ENCODE measurements at places on chromosomes 2 and 18.

- DNase-seq: no peak
Measured at GRCh38 chr2:137944714-137945113, 19.6 kb upstream of the HNMT start.

GRCh38 chr2:163630836-163631235 is 105.0 kb downstream of the FIGN start:
- no peak for DNase-seq

DNA sequence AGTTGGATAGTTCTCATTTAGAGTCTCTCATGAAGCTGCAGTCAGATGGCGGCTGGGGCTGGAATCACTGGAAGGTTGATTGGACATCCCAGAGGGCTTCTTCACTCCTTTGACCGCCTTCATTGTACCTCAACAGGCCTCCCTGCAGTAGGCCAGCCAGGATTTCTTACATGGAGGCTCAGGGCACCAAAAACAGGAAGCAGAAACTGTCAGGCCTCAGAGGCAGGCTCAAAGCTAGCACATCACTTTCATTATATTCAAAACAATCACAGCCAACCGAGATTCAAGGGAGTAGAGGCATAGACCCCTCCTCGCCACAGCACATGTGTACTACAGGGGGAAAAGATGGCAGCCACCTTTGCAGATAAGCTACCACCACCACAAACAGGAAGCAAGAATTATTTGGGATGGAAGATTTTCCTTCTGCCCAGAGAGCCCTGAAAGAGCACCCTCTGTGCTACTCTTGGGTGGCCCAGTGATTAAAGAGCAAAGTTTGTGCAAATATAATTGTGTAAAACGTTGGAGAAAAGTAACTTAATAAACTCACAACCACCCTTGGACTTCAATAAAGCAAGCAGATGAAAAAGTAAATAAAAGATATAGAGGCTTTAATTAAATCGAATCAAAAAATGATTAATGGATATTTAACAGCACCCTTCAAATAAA is 155.3 kb downstream of the GFPT1 start:
- DNase-seq: no peak

DNA sequence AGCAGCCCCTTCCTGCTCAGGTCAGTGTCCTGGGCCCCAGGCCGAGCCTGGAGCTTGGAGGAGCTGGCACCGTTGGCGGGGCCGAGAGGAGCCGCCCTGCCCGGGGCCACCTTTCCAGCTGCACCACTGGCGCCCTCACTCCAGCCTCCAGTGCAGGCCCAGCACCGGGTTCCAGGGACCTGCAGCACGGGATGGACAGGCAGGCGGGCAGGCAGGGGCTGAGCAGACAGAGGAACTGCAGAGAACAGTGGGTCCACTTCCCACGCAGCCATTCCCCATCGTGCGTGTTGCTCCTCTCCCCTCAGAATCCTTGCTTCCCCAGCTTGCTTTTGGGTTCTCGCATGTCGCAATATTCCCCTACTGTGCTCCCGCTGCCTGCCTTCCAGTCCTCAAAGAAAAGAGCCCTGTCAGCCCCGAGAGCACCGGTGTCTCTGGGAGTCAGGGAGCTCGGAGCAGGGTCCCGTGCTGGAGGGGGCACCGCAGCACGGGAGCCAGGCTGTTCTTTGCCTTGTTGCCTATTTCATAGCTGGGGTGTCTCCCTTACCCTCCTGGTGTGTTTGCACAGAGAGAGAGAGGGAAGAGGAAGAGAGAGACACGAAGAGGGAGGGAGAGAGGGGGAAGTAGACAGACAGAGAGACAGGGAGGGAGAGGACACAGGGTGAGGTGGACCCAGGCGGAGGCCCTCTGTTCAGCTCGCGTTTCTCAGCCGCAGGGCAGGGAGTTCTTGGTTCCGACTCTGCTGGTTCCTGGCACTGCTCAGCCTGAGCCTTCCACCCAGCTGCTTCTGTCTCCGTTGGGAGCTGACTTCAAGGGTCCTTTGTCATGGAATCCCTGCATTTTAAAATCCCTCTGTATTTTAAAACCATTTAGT is 126.0 kb downstream of the MBP start:
- no peak for DNase-seq

GRCh38 chr18:10015941-10016819 is 102.4 kb downstream of the VAPA start:
- DNase-seq: no peak

- no peak for DNase-seq
Measured at GRCh38 chr2:238574490-238575271, 148.0 kb downstream of the ASB1 start.

GRCh38 chr2:151730262-151730975 is 3.9 kb downstream of the NEB start:
- no peak for DNase-seq

GRCh38 chr2:130762031-130762909 is 6.9 kb downstream of the AMER3 start:
- DNase-seq: no peak

- no peak for DNase-seq
Measured at GRCh38 chr2:174729797-174730697, 34.2 kb downstream of the CHRNA1 start.

GRCh38 chr2:104857262-104858005 is 3.5 kb downstream of the POU3F3 start:
- DNase-seq: no peak

DNA sequence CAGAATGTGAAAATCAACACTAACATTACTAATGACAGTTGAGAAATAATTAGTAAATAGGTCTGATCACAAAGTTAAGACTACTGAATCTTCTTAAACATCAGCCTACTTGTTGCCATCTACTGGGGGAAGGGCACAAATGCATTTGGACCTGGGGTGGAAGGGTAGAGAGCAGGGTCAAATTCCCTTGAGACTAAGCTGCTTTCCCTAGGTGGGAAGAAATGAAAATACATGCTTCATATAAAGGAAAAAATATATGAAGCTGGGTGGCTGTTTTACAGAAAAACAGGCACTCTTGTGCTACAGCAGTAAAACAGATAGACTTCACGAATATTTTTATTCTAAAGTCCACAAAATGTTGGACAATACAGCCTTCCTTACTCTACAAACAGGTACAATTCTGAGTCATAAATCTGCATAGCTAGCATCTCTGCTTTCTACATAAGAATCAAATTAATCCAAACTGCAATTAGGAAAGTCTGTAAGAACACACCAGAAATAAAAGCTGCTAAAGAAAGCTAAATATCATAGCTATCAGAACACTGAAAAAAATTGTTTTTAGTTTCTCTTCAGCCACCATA is 10.9 kb downstream of the TRIP12 start:
- no peak for DNase-seq

DNA sequence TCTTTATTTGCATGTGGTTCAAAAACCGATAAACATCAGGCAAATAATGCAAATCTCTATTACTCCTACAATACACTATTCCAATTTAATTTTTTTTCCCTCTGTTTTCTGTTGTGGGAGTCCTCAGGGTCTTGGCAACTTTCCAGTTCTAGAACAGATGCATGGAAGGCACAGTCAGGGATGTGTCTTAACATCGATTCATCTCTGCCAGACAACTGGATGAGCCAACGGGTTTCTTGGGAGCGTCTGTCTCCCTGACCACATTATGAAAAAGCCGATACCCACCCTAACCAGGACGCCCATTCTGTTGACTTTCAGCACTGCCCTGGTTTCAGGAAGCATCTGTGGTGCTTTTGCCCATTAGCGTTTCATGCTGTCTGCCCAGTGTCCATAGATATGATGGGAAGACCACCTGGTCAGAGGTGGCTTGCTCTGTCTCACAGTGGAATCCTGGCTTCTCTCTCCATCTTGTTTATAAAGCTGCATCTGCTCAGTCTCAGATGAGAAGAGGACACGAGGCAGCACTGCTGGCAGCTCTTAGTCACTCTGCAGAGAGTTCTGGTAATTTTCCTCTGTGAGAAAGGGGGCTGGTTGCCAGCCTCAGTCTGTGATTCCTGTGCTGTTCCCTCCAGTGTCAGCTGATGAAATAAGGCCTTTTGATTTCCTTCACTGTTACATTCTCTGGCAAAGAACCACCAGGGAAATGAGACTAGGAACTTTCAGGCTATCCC is 57.9 kb upstream of the KCNE4 start:
- DNase-seq: no peak

DNA sequence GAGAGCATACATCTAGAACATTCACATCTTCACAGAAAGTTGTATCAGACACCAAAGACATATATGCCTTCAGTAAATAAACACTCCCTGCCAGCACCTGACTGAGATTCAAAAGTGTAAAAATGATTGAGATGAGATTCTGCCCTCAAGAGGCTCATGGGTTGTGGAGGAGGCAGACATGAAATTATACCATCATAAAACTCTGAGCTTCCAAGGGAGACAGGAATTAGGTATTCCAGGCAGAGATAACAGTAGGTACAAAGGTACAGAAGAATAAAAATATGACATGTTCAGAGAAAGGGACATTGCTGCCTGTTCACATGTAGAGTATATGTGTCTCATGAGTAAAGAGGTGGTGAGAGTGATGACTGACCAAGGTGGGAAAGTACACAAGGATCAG is 322.3 kb downstream of the OSR1 start:
- no peak for DNase-seq

DNA sequence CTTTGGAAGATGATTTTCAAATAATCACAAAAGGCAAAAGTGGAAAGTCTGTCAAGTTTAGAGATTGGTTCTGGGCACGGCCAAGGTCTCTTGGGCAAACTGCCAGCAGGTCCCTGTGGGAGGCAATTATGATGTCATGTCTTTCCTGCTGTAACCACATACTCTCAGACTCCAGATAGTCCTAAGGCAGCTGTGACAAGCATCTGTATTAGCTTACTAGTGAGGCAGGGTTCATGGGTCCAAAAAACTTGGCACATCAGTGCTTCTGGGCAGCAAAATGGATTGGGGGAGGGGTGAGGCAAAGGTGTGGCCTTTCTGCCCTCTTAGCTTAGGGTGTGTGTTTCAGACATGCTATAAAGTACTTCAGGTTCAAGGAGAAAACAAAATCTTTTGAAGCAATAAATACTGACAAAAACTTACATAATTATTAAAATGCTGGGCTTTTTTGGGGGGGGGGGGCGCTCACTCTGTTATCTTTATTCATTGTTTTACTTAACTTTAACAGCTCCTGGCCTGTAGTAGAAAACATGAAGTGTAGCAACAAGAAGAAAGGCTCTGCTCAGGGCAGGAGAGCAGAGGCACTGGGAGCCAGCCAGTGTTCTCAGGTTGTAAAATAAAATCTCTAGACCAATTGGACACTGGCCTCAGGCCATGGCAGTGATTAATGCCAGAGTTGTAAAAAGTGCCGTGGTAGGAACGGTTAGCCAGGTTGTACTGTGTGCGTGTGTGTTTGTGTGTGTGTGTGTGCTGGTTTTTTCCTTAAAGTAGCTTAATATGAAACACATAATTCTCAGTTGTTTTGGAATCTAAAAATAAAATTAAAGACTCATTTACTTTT is 14.3 kb upstream of the TANC1 start:
- DNase-seq: peak; percentile 39

DNA sequence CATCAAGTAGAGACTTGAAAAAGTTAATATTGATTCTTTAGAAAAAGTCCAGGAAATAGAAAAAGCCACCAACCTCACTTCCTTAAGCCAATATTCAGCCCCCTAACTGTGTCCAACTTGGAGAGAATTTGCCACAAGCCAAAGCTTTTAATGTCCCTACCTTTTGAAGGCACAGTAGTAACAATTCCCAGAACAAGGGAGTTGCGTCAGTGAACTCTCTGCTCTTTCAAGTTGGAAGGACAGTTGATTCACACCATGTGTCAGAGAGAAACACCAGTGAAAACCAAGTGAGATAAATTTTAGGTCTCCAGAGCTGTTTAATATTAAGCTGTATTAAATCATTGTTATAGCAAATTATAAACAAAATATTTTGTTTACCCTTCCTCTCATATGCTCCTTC is 66.1 kb downstream of the EXOC6B start:
- no peak for DNase-seq

- no peak for DNase-seq
Measured at GRCh38 chr2:162007447-162008040, 66.5 kb downstream of the DPP4 start.

DNA sequence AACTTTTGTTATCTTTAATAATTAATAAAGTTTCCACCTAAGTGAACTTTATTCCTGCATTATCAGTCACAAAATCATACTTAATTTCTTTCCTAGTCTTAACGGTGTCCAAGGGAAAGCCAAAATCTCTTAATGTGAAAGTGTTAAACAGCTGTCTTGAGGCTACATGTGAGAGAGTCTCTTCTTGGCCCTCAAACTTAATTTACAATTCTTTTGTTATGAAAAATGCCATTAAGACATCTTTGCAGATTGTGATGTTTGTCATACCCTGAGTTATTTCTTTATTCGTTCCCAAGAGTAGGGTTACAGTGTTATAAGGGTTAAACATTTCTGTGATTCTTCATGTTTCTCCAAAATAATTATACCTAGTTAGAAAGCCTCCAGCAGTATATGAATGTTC is 64.6 kb downstream of the ANKRD12 start:
- no peak for DNase-seq

DNA sequence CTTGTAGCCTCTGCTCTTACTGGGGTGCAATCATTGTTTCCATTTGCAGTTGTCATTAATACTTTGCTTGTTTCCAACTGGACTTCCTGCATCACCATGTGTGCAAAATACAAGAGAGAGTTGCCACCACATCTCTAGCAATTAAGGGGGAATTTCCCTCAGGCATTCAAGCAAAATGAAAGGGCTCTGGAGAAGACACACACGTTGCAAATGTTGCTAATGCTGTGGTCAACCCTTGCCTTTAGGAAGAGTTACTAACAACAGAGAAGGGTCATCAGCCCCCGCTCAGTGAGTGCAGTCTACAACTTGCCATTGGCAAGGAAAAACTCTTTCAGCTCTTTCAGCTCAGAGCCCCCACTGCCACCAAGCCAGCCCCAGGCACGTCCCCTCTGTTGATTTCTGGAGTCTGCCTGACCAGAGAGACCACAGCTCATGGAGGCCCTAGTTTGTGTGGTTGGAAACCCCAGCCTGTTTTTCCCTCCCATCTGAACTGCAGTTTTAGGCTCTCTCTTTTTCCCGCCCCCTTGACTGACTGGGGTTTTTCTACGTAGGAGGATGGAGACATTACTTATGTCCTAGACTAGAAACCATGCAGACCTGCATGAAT is 25.9 kb upstream of the GPR45 start:
- no peak for DNase-seq

DNA sequence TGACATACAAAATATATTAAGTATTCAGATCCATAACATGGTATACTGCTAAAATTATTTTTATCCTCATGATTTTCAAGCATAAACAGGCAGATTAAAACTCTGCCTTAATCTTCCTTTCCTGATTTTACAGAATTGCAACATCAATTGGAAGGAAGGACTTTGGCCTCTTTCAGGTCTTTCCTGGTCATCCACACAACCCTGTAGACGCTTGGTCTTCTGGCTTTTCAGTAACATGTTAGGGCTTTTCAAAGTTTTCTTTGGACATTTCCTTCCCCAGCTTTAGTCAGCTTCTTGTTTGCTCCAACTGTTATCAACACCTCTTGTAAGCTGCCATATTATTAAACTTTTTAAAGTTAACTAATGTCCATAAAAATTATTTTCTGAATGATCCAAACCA is 1364.9 kb upstream of the NRXN1 start:
- no peak for DNase-seq

All from NCI-H1092 (cell line).